ENCODE measurements at places on chromosomes 2 and 18.

GRCh38 chr2:134361648-134362047, 107.8 kb downstream of the MGAT5 start:
- no peak for DNase-seq

- peak; percentile 21 for DNase-seq
These were observed 37.7 kb upstream of the MEX3C start for GRCh38 chr18:51235009-51235789.

DNA sequence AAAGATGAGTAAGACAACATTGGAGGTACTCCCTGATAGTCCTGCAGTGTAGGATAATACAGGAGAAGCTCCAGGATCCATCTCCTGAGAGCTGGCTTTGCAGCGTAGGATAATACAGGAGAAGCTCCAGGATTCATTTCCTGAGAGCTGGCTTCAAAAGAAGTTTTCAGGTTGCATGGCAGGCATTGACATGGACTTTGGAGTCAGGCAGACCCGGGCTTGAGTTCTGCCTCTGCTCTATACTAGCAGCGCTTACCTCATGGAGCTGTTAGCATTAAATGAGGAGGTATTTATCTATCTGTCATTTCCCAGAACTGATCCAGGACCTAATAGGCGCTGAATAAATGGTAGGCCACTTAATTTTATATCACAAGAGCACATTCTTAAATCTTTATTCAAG, 97.8 kb downstream of the FMNL2 start:
- DNase-seq, result no peak

DNA sequence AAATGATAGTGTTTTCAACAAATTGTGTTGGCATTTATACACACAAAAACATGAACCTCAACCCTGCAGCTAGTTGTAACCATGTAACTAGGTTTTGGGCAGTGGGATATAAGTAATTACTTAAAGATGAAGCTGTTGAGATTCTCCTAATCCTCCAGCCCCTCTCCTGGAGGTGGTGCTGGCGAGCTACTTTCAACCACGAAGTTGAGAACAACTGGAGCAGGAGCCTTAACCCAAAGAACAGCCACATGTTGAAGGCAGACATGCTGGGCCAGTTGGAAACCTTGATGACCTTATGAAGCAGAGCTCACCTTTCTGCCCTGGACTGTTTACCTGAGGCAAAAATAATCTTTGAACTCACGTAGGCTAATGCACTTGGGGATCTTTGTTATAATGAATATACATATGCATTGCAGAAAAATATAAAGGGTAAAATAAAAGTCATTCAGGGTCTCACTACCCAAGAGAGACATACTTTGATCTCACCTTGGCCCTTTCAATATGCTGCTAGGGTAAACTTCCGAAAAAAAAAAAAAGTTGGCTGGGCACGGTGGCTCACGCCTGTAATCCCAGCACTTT, 89.6 kb upstream of the NPAS2 start:
- peak; percentile 46 for DNase-seq

GRCh38 chr2:121197369-121198091, 87.5 kb downstream of the TFCP2L1 start:
- DNase-seq, result no peak

DNA sequence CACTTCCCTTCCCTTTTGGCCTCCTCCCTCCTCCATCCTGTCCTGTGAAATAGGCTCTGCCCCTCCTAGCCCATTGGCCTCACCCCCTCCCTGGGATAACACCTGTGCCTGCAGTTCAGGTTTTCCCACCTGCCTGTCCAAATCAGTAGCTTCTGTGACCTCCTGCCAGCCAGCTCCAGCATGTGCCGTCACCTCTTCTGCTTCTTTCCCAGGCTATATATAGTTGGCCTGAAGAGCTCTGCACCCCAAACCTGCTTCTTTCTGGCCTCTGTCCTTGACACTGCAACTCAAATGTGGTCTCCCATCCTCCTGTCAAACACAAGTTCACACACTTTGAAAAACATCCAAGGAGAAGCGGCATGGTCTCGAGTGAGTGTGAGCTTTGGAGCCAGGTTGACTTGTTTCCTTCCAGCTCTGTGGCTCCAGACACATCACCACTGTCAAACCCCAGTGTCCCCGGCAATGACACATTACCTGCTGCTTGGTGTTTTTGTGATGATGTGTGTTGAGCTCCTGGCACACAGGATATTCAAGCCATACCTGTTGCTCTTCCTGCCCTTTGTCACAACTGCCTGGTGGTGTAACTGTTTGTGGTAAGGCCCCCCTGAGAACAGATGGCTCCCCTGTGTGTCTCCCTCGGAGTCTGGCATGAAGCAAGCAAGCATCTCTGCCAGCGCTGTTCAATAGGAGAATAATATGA, 143.6 kb upstream of the DAPL1 start:
- no peak for DNase-seq

- DNase-seq, result no peak
These were observed 87.6 kb downstream of the C2orf74 start for GRCh38 chr2:61249521-61250071.

GRCh38 chr18:69097349-69097748, 299.5 kb downstream of the CCDC102B start:
- DNase-seq, result no peak

All from hematopoietic multipotent progenitor cell treated with erythropoietin and hydrocortisone succinate and interleukin-3 and kit ligand, for 8 days (in vitro differentiated cells).